ENCODE measurements at places on chromosomes 6 and 20. TPM values are rescaled to one million over a fixed set of nuclear protein-coding genes. Genes with fewer than 3 reads are reported as not detected.

DNA sequence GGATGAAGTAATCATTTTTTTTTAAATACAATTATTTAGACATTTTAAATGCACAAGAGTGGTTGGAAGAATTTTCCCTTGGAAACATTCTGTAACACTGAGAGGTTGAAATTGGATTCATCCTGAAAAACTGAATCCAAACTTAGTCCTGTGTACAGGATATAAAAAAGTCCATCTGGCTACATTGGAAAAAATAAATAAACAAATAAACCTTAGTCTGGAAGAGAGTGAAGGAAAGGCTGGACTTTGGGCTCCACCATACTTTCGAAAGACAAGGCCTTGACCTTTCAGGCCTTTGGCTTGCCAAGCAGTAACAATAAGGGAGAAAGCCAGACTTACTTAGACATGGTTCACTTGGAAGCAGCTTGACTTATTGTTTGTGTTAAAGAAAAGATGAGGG, 664.3 kb downstream of the TENT5A start:
- no peak for DNase-seq

- DNase-seq = no peak
Measured at GRCh38 chr6:18492972-18493371, 105.8 kb downstream of the RNF144B start.

GRCh38 chr6:162681447-162681846, 46.1 kb downstream of the PRKN start:
- no peak for DNase-seq

GRCh38 chr6:159819932-159820640, 20.0 kb downstream of the PNLDC1 start:
- no peak for DNase-seq

DNA sequence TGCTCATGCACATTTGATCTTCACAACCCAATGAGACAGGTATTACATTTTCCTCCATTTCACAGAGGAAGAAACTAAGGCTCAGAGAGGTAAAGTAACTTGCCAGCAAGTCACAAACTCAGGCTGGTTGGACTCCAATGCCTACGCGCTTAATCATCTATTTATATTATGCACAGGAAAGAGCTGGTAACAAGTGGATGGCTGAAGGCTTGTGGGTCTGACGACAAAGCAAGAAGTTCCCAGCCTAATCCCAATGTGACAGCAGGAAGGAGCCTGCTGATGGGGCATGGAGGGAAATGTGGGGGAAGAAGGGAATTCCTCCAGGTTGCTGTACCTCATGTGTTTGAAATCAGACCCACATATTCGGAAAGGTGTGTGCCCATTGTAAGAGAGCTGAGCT, 3.9 kb downstream of the CDH22 start:
- no peak for DNase-seq

DNA sequence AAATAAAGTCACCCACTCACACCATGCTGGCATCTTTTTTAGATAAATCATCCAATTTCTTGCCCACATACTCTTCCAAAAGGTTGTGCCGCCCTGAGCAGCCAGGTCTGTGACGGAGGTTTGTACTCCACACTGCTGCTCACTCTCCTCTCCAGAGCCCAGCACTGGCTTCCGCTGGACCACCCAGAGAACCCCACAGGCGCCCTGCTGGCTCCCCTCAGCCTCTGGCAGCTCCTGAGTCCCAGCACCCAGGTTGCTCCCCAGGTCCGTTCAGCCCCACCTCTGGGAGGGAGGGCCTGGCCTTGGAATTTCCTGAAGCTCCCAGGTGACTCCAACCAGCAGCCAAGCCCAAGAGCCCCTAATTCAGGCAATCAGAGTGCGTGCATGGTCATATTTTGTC, 131.7 kb upstream of the CST7 start:
- no peak for DNase-seq

GRCh38 chr6:21331235-21331634, 262.3 kb upstream of the SOX4 start:
- no peak for DNase-seq

DNA sequence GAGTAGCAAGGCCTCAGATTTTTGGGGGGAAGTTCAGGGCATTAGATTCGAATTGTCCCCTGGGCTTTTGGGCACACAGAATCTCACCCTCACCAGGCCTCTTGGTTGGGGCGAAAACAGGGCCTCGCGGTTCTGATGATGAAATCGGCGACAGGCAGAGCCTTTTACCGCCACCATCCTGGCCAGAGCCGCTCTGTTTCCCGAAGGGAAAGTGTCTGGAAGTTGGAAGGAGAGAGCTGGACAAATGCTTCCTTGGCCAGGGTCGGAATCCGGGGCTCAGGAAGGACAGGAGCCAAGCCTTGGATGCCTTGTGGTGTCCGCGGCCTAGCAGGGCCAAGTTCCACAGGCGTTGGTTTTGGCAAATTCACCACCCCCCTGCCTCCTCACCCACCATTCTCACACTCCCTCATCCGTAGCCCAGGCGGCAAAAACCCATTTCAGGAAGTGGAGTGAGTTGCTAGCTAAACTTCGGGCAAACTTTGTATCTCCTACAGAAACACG, 3.5 kb upstream of the TFAP2A start:
- DNase-seq = no peak

GRCh38 chr6:107418118-107418517, 41.2 kb downstream of the PDSS2 start:
- no peak for DNase-seq

DNA sequence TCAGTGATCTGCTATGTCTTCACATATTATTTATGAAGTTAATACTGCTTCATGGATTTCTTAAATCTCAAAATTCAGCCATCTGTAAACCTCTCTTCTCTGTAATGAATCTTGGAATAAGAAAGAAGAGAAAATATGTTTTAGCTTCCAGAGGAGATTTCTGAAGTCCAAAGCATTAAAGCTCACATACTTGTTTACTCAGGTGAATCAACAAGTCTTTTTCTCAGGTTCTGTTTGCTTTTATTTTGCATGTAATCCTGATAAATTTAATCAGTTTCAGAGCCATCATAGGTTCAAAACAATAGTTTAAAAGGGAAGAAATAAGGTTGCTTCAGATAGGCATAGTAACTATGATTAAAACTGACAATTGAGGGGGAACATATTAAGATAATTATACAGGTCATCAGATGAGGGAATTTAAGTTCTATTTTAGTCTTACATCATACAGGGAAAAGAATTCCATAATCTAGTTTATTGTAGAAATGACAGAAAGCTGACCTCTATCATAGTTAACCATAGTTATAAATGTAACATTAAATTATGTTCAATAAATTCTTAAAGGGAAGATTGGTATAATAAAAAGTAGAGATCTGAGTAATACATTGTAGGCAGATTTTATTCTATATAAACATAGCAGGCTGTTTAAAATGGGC, 716.2 kb downstream of the EYS start:
- DNase-seq = no peak

DNA sequence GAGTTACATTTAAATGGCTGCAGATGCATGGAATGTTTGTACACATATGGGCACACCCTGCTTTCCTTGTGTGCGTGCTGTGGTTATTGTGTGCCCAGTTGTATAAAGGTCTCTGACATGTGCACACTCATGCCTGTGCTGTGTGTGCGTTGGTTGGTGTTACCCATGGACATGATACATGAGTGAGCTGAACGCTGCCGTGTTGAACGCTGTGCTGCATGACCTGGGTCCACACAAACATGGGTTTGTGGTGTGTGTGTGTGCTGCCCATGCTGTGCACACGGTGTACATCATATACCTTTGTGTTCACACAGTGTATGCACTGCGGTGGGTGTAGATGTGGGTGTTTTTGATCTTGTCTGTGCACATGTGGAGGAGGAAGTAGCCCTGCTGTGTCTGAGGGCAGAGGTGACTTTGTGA, 54.4 kb downstream of the TOX2 start:
- DNase-seq = no peak

- no peak for DNase-seq
Measured at GRCh38 chr6:43367245-43367984, 2.0 kb downstream of the ZNF318 start.

GRCh38 chr20:62413896-62414481, 6.9 kb upstream of the CABLES2 start:
- DNase-seq = no peak

GRCh38 chr6:72031471-72031870, 145.1 kb downstream of the RIMS1 start:
- no peak for DNase-seq

DNA sequence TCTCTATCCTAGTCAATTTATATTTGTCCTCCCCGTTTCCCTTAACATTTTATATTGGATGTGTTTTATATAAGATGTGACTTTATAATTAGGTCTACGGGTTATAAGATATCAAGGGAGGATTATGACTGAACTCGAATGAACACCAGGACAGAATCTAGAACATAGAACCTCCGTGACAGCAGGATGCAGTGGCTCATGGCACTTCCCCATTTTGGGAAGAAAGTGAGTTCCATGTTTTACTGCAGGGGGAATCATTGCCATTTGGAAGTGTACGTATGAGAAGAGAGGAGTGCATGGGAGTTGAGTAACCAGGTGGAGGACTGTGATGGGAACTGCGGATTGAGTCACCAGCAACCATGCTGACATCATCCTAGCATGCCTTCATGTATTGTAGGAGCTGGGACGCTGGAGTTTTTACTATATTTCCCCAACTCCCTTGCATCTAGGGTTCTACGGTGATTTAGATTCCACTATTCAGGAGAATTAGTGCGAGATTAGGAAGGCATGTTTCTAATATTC, 56.1 kb upstream of the FOXC1 start:
- no peak for DNase-seq

GRCh38 chr6:119077643-119078375, 655 bp downstream of the FAM184A start:
- no peak for DNase-seq

Gene PAK5
- 0.32 TPM for polyA plus RNA-seq

Gene CLIC5
- 208 TPM for polyA plus RNA-seq

Gene DDX43
- polyA plus RNA-seq = 1.3 TPM

Gene DCDC2
- polyA plus RNA-seq = 96.5 TPM

Gene FAM8A1
- polyA plus RNA-seq = 41.1 TPM

All from renal cortex interstitium (tissue), 15 donors.